Breast epithelium (tissue), 4 donors: ENCODE measurements at places on chromosomes 5 and 9. TPM values are rescaled to one million over a fixed set of nuclear protein-coding genes. Genes with fewer than 3 reads are reported as not detected.

GRCh38 chr5:76971511-76971910, 18.7 kb downstream of the CRHBP start:
- no peak for DNase-seq

GRCh38 chr9:37370968-37371563, 51.4 kb upstream of the GRHPR start:
- DNase-seq = no peak

DNA sequence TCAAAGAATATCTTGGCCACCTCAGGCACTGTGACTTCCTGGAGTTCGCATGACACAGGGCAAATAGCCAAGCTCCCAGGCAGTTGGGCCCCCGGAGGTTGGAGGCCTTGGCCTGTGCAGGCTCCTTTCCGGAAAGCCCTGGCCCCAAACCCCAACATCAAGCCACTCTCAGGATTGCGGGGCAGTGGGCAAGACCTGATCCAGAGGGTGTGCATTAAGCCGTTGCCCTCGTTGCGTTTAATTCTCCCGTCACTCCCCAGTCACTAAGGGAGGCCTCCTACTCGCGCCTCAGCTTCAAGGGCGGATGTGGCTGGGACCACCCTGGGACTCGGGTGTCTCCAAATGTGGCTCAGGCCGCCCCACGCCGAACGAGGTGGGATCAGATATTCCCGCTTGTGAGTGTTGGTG, 60.1 kb downstream of the TMEM174 start:
- DNase-seq = no peak

DNA sequence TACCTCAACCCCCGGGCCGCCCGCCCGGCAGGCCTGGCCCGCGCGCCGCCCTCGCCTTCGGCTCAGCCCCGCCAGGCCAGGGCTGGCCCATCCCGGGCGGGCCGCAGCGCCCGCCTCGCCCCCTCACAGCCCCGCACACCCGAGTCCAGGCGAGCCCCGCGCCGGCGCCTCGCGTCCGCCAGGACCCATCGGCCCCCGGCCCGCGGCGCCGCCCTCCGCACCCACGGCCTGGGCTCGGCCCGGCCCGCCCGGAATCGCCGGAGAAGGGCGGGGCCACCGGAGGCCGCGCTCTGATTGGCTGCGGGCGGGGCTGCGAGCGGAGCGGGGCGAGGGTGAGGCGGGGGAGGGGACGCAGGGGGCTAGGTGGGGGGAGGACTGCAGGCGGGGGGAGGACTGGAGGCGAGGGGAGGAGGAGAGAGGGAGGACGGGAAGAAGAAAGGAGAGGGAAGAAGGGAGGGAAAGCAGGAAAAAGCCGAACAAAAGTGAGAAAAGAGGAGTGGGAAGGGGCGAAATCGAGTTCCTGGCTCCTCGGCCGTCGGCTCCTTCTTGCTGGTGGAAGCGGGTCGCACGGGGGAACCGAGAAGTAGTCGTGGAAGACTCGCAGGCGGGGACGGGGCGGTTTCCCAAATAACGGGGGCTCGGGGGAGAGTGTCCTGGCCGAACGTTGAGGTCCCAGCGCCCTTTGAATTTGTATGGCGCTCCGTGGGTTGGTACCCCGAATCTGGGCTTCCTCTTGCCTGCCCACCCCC, 472 bp upstream of the UBTD2 start:
- DNase-seq = peak; percentile 67

DNA sequence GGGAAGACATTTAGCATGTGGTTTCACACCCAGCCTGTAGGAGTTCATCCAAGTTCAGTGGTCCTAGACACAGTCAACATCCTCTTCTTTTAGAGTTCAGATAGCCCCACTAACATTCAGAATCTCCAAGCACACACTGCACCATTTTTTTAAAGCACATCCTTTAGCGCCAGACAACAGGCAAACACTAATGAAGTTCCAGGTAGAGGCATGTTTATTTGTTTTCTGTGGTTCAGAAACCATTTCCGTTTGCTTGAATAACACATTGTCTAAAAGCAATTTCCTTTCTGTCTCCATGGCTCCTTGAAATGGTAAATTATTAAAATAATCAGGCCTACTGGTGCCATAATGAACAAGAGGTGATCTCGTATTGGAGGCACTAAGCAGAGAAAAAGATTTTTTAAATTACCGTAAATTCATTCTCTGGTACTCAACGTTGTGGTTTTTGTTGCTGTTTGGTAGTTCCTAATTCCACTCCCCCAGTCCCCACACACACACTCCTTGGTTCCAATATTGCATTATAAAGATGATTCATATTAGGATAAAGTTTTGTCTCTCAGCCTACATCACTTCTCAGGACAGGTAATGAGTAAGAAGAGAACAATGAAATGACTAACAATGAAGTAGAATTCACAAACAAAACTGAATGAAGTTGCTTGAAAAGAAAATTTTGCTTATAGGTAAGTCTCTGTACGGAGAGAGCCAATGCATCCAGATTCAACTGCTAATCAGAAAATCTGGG, 153.1 kb downstream of the PCSK1 start:
- no peak for DNase-seq

- DNase-seq = no peak
These were observed 46.6 kb downstream of the TMEM252 start for GRCh38 chr9:68493958-68494577.

DNA sequence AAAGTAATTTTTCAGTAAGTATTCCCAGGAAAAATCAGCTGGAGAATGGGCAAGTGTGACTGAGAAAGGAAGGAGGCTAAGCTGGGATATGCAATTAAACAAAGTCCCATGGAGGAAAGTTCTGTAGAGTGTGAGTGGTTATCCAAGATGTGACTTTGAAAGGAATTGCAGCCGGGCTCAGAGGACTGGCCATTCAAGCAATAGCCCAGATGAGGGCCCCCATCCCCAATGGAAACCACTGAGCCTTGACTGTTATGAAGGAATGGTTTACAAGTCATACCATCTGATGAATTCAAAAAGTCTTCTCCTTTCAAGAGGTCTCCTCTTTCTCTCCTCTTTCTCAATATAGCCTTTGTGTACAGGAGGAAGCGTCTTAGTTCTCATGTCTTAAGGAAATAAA, 6.5 kb downstream of the LVRN start:
- DNase-seq = no peak

- no peak for DNase-seq
These were observed at the start of gene TEK for GRCh38 chr9:27108981-27109541. TSS of gene TEK (plus strand) at chr9:27109225. CDS start at chr9:27109591, 366 bp downstream.

DNA sequence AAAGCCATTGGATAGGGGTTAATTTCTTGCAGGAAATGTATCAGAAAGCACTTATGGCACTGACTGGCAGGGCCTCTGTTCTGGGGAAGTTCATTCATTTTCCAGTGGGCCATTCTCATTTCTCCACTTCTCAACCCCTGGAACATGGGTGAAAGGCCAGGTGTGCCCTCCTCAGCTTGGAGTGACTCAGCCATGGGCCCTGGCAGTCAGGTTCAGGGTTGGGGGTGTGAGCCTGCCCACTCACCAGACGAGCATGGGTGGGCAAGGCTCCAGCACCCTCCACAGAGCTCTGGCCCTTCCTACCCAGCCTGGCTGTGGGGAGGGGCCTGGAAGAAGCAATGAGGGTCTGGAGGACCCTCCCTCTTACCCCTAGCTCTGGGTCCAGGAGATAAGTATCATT, 174.4 kb downstream of the HSPA4 start:
- peak; percentile 14 for DNase-seq

DNA sequence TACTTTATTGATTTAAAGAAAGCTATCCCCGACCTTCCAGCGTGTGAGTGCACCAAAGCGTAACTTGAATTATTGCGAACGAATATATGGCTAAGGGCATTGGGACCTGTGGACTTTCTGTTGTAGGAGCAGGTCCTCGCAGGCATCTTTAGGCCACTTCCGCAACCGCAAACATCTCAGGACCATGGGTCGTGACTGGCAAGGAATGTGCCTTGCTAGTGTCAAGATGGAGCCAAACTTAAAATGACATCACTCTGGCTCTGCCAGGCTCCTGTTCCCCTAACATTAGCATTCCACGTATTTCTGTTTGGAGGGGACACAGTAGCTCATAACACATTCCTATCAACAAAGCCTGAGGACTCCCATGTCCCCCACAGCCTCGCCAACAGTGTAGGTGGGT, 44.1 kb upstream of the OLFM1 start:
- DNase-seq = peak; percentile 14

- DNase-seq = no peak
These were observed 4.1 kb upstream of the RGMB start for GRCh38 chr5:98769210-98769958.

DNA sequence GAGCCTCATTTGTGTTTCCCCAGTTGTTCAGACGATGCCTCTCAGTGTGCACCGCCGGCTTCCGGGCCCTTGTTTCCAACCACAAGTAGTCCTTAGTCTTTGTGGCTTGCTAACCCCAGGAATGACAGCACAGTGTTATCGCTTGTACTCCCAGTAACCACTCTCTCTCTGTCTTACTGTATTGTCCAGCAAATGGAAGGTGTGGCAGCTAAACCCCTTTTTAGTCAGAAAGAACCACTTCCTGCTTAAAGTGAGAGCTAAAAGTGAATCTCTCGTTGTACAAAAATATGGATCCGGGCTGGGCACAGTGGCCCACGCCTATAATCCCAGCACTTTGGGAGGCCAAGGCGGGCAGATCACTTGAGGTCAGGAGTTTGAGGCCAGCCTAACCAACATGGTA, 61.3 kb downstream of the ENC1 start:
- DNase-seq = no peak

DNA sequence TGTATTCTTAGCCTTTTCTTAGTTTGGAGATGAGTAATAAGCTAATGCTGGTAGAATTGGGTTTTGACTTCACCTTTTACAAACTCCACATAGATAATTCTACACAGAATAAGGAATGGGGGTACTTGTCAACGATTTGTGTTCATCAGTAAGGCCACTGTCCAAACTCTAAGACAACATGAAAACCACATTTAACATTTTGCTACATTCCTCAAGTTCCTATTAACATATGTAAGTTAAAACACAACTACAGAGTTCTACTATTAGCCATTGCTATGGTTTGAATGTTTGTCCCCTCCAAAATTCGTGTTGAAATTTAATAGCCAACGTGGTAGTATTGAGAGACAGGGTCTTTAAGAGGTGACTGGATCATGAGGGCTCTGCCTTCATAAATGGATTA, 31.9 kb downstream of the MEIKIN start:
- DNase-seq = no peak

GRCh38 chr5:118611332-118611945, 376.9 kb downstream of the DTWD2 start:
- no peak for DNase-seq

DNA sequence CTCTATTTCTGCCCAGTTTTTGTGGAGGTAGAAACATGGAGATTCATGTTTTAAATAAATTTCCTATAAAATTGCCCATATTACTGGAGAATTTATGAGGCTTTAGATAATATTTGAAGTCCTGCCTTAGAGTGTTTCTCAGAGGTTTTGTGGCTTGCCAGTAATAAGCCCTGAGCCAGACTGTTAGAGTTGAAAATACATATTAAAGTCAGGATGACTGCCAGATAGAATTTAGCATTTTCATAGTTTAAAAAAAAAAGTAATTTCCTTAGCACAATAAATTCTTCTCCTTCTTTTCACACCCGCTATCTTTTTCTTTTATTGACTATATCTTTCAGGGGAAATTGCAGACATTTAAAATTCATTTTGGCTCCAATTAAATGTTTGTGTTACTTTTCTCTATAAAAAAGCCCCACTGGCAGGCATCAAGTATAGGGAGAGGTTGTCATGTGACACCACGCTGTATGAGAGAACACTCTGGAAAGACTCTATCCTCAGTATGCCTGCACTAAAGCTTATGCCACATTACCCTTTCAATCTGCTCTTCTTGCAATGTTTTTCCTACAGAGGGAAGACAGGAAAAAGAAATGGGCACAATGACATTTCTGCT, 135.2 kb downstream of the MPDZ start:
- no peak for DNase-seq

DNA sequence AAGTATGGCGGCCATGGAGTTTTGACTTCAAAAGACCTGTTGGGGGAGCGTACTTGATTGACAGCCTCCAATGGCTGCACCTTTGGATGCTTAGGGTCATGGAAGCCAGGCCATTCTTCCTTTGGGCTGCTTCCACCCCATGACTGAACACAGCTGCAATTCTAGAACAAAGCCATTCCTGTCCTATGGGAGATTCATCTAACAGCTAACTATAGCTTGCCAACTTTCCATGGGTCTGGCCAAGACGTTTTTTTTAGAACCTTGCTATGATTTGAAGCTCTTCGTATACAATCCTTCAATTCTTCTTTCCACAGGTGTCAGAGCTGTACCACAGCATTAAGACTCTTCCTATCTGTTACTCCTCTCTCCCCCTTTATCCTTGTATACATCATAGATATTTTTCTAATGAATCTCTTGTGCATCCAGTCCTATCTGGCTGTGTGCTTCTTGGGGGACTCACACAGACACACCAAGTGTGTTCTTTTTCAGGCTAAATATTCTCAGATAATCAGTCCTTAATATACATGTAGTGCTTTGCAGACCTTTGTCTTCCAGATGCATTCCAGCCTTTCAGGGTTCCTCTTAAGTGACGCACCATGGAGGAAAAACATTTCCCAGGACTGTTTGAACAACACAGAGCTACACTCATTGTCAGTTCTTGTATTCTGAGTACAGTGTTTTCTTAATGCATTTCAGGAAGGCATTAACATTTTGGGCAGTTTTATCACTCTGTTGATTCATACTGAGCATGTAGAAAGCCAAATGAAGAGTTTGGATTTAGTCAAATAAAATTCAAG, 198.9 kb downstream of the TAF11L14 start:
- DNase-seq = no peak

DNA sequence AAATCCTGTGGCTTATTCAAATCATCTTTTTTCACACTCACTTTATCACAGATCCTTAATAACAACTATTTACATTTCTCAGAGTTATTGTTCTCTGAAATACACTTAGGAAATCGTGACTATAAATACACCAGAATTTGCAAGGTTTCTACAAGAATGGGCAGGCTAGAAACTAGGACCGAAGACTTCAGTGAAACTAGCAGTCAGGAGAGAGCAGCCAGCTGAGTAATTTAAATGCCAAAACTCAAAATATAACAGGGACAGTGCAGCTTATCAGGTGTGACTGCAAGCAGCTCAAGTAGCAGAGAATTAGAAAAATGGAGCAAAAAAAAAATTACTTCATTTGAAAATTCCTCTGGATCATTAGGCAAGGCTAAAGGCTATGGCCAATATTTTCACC, 719.3 kb upstream of the ZNF608 start:
- no peak for DNase-seq

DNA sequence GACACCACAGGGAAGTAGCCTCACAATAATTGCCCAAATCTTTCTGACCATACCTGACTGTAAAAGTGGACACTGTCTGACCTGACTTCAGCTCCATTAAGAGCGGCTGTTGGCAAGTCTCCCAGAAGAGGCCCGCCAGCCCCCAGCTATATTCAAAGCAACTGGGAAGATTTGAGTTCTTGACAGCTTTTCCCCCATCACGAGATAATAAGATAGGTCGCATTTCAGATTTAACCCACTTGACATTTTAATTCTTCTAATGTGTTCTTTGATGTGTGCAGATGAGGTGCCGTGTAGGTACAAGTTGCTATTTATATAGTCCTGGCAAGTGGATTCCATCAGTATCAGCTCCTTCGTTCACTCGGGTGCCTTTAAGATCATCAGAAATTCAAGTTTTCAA, 345.7 kb downstream of the DRD1 start:
- DNase-seq = no peak

- no peak for DNase-seq
These were observed 1830.1 kb upstream of the NUDT12 start for GRCh38 chr5:105392710-105393149.

Gene SPACA9
- total RNA-seq = 5.0 TPM

Gene ASPN
- 6.3 TPM for total RNA-seq

Gene SLCO6A1
- not detected for total RNA-seq

Gene PCDHB15
- total RNA-seq = 3.3 TPM
